Foreskin fibroblast (primary cell): ENCODE measurements at places on chromosomes 6 and 20.
A peak's percentile ranks its signal among the peaks of the same experiment; 100 is the strongest.

DNA sequence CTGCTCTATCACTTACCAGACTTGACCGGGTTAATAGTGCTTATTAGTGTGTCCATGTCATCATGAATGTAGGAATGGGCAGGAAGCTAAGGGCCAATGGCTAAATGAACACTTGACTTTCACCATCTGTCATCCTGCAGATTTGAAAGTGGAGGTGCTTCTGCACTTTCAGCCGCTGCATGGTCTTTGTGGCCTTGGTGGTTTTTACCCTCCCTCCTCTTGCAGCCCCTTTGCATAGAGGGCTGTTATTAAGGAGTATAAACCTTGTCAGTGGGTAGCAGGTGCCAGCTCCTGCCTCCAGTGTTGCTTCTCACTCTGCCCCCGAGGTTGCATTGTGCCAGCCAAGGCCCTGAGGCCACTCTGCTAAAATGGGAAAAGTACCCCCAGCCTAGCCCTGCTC lies 122.2 kb upstream of the TNFAIP3 start:
- no peak for DNase-seq

- no peak for DNase-seq
These were observed 5.9 kb upstream of the CST3 start for GRCh38 chr20:23643659-23644058.

GRCh38 chr6:82924799-82925535 lies 140.7 kb downstream of the UBE3D start:
- peak; percentile 43 for DNase-seq

GRCh38 chr6:46719099-46719498 lies 16.1 kb downstream of the PLA2G7 start:
- peak; percentile 64 for DNase-seq

GRCh38 chr20:24337069-24337468 lies 132.4 kb upstream of the SYNDIG1 start:
- peak; percentile 87 for DNase-seq

- peak; percentile 69 for DNase-seq
These were observed 18.4 kb downstream of the TRAM2 start for GRCh38 chr6:52558266-52559000.

DNA sequence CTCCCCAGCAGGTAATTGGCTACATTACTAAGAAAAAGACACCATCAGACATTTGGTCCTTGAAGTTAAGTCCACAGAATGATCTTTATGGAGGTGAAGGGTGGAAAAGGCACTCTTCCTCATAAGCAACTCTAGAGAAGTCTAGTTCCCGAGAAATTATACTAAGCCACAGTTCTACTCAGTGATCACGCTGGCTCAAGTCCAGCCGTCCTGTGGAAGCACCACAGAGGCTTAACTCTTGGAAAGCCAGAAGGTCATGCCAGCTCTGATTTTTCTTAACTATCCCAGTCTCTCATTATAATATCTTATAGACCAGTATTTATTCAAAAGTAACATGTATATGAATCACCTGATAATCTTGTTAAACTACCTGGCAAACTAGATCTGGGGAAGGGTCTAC lies 258.5 kb downstream of the EYA4 start:
- no peak for DNase-seq

GRCh38 chr20:31452575-31452974 lies 12.1 kb downstream of the DEFB123 start:
- no peak for DNase-seq

DNA sequence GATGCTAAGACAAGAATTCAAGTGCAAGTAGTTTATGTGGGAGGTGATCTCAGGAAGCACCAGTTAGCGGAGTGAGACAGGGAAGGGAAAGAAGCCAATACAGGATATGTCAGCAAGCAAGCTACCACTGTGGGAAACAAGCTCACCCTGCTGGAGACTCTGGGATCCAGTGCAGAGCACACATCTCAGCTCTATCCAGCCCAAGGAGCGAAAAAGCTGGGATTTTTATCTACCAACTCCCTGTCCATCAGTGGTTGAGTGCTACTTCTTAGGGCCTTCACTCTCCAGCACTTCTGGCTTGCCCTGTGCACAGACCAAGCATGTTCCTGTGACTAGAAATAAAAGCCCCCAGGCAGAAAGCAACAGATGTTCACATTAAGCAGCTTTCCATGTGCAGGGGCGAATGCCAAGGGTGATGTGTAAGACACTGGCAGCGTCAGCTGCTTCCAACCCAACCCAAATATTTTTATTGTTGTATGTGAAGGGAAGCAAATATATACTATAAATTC lies 10.8 kb upstream of the RNF24 start:
- peak; percentile 86 for DNase-seq

DNA sequence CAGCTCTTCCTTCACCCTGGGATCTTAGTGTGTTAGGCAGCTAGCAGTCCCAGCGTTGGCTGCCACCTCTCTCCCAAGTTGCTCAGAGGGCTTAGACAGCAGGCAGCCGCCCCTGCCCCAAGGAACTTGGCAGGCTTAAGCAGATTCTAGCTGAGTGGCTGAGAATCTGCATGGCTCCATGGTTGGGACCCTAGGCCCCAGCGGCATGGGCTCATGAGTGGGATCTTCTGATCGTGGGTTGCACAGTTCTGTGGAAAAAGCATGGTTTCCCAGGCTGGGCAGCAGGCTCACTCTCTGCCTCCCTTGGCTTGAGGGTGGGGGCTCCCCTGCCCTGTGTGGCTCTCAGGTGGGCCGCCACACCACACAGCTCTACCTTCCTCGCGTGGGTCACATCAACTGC lies 1624.9 kb downstream of the GRIK2 start:
- no peak for DNase-seq
